Cerebellar nuclear complex (tissue), 1 donor: ENCODE measurements at places on chromosomes 1 and 21.

DNA sequence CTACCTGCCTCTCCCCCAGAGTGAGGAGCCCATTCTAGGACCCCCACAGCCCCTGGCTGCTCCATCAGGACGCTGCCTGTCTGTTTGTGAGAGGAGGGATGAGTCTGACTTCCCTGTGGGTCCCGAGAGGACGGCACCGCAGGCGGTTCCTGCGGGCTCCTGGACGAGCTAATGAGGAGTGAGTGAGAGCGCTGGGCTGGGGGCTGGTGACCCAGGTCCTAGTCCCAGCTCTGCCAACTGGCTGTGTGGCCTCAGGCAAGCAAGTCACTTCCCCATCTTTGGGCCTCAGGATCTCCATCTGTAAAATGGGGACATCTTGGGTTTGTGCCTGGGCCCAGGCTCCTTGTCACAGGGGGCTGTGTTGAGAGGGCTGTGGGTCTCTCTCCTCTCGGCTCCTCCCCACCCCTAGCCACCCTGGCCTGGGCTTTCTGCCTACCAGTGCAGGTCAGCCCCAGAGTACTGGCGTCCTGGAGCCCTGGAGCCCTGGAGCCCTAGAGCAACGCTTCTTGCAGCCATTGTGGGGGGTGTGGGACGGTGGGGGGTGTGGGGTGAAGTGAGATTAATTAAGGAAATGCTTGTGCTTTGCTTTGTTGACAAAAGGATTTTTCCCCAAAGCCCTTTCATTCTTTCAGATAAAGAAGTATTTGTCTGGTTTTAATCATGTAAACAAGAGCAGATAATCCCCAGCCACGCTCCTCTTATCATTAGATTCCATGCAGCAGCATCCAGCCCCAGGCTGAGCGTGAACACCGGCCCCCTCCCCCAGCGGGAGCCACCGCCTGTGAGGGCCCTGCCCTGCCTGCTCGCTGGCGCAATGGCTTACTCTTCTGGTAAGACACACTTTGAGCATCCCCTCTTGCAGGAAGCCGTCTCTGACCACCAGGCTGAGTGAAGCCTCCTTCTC lies 26.8 kb downstream of the SLC1A7 start:
- no peak for DNase-seq

DNA sequence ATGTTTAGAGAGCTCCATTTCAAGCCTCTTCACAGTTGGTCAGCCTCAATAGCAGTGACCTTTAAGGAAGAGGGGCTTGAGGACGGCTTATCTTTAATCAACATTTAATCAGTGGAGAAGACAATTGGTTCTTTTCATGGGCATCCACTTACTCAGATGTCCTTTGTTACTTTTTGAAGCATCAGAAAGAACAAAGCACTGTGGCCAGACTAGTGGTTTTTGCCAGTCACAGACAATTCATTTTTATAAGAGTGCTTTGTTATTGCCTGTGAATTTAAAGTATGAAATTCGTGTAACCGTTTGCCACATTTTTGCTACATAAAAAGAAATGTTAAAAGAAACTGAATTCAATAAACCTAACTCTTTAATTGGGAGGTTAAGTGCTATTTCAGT lies 222.8 kb downstream of the TPR start:
- no peak for DNase-seq

GRCh38 chr21:45040739-45041138 lies 33.6 kb upstream of the ADARB1 start:
- DNase-seq: no peak

DNA sequence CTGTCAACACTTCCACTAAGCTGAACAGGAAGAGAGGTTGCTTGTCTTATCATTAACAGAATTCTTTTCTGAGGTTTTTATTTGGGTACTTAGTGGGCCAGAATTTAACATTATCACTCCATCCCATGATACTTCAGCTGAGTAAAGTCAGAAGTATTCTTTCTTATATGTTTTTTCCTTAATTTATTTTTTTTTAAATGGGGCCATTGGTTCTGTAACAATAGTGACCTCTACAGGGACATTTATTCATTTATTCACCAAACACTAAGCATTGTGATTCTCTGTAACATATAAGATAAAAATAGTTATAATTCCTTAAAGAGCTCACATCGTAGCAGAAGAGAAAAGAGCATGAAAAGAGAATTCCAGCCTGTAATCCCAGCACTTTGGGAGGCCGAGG lies 9.8 kb downstream of the GREM2 start:
- DNase-seq: no peak

DNA sequence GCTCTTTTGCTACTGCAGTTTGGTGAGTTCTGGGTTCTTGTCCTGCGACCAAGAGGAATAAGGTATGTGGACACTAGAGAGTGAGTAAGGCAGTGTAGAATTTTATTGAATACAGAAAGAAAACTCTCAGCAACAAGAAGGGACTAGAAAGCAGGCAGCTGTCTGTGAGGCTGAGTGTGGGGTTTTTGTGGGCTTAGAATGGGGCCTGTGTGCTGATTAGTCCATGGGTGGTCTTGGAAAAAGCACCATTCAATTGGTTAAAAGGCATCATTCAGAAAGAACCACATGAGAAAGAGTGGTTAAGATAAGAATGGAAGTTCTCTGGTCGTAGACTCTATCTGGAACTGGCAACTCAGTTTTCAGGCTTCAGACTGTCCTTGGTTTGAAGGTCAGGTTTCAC lies 298.8 kb downstream of the TGFB2 start:
- DNase-seq: no peak
